ENCODE measurements at places on chromosomes 2 and 18.

DNA sequence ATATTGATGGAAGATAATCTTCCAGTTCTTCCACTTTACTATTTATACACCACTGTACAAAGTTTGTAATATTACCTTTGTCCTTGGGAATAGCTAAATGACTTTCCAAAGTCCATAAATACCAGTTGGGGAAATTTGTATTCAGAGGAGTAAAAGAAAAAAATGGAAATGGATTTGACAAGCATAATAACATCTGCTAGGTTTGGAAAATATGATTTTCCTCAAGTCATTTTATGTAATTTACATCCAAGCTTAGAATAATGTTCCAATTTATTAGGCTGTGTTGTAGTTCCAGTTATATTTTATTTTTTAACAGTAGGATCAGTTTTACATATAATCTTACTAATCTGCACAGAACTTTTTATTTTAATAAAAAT is 563.0 kb upstream of the PKDCC start:
- DNase-seq: no peak

GRCh38 chr2:24870891-24871705 is 48.9 kb downstream of the ADCY3 start:
- no peak for DNase-seq

DNA sequence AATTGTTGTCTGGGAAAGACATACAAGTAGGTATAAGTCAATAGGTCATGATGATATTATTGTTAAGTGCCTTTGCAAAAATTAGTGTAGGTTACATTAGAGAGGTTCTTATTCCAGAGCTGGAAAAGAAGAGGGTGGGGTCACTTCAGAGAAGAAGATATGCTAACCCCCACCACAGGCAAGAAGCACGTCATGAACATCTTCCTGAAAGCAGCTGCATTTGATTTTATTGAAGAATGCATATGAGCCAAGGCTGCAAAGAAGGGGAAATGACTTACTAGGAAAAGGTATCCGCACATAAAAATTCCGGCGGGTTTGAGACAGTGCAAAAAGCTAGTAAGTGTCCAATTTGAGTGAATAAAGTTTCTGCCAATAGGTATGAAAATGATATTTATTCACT is 195.3 kb upstream of the CDH2 start:
- no peak for DNase-seq

DNA sequence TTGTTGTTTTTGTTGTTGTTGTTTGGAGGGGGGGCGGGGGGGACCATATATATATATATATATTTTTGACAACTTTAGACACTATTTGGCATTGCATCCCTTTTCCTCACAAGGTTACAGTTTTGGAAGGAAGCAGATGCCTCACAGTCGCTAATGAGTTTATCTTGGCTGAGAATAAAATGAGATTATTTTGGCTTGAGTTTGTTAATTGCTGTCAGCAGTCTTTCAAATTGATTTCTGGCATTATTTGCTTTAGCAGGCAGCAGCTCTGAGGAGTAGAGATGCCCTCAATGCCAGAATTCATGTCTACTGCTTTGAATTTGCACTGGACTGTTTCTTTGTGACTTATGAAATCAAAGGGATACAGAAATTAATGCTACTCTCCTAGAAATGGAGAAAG is 595.2 kb upstream of the HNMT start:
- no peak for DNase-seq

DNA sequence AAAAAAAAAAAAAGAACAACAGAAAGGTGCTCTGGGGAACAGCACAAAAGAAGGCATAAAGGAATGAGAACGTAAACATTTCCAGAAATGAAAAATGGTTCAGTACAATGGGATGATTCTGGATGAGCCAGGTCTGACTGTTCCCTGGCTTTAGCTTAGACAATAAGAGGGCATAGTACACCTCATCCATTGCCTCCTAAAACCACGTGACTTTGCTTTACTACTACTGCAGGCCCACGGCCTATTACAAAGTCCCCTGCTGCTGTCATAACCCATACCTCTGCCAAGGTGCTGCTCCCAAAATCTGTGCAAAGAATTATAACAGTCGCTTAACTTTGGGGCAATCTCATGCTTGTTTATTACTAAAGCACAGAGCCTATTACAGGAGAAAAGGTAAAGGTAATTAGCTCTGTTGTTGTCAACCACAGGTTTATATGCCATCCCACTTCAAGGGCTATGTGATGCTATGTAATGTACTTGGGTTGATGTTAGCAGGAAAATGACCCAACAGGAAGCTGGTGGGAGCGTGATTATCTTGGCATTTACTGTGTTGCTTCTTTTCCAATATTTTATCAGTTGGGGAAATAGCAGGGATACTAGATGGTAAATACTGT is 26.8 kb downstream of the STK17B start:
- DNase-seq: no peak

- DNase-seq: no peak
Observed at GRCh38 chr2:217010173-217010572, 150.3 kb upstream of the TNP1 start.

GRCh38 chr2:68118816-68119215 is 38.9 kb upstream of the PNO1 start:
- no peak for DNase-seq

DNA sequence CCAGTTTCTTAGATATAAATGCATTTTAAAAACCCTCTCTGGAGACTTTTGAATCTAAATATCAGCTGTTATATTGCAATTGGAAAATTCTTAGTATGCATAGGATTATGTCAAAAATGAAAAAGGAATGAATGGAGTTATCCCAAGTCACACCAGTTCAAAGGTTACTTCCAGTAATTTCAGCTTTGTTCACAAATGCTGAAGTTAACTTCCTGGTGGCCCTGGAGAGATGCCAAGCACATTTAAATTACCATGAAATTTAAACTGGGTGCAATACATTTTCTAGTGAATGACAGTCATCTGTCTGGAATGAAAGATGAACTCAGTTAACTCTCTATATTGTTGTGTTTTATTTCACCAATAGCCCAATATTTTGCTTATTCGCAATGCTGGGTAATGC is 753.9 kb downstream of the SUCLG1 start:
- no peak for DNase-seq

DNA sequence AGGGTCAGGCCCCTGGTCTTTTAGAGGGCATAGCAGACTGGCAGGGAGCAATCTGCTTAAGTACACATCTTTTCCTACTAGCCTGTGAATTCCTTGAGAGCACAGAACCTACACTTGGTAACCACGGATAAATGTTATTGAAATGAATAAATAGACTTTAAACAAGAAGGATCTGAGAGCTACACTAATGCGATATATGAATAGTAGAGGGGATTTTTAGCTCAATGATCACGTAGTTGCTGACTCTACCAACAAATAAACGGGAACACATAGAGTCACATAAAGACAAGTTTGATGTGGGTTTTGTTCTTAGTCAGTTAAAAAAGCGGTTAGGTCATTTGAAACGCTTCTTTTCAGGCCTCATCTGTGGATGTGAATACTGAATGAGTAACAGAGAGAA is 290.3 kb upstream of the CCDC68 start:
- no peak for DNase-seq

GRCh38 chr2:72145289-72145657 is 2.4 kb downstream of the CYP26B1 start:
- DNase-seq: no peak

DNA sequence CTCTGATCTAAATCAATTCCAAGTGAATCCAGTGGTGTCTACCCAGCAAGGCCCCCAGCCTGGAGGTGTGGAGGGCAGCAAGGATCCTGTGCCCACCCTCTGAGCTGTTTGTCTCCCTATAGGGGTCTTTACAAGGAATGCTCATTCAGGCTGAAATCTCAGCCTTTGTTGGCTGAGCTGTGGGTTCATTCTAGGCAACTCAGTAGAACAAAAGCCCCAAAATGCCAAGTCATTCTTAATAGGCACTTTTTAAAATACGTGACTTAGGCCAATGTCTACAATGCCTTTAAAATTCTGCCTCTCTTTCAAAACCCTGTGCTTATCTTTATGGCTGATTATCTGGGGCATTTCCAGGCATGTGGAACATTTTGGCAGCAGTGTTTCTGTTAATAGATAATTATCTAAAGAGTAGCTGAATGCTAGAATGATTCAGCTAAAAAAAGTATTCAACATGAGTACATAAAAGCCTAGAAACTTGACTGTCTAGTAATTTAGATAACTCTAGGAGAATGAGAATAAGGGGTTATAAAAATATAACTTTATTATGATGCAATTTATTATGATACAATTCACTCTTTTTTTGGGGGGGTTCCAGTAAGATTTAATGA is 7.4 kb downstream of the UGT1A6 start:
- DNase-seq: no peak

DNA sequence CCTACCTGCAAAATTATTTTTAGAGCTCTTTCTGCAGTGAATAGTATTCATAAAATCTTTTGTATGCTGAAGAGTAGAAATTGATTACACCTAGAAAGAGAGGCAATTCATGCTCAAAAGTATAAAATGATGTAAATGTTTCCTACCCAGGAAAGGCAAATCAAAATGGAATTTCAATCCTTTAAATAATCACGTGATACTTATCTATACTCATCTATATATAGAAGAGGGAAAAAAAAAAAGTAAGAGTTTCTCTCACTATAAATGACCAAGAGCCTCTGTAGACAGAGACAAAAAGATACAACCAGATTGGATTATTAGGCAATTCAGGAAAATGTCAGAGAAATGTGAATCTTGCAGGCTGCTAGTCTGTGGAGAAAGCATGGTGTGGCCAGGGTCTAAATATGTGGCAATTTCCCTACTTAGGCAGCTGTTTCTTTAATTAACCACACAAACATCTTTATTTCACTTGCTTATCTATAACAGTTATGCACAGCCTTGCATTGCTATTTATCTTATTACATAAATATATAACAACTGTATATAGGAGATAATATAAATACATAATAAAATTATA is 39.5 kb downstream of the METTL8 start:
- no peak for DNase-seq

- DNase-seq: no peak
Observed at GRCh38 chr2:141611-142010, 95.3 kb upstream of the FAM110C start.

DNA sequence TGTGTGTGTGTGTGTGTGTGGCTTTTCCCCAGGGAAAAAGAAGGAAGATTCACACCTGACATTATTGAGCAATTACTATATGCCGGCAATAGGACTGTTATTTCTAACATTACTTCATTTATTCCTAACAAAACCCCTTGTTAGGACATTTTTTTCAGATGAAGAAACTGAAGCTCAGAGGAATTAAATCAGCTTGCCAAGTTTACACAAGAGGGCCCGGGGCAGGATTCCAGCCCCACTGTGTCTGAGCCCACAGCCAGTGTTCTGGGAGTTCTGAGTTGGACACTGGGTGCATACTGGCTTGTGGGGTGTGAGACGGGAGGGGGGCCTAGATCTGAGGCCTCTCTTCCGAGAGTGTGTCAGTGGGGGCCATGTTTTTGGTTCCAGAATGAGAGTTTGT is 9.9 kb downstream of the TOGARAM2 start:
- DNase-seq: no peak

DNA sequence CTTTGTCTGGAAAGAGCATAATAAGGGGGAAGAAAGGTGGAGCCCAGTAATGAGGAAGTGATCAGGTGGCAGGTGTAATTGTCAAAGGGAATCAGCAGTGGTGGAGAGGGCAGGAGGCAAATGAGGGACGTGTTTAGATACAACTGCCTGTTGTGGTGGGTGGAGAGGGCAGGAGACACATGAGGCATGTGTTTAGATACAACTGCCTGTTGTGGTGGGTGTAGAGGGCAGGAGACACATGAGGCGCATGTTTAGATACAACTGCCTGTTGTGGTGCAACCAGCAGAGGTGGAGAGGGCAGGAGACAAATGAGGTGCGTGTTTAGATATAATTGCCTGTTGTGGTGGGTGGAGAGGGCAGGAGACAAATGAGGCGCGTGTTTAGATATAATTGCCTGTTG is 173.1 kb downstream of the ANKRD30B start:
- no peak for DNase-seq

DNA sequence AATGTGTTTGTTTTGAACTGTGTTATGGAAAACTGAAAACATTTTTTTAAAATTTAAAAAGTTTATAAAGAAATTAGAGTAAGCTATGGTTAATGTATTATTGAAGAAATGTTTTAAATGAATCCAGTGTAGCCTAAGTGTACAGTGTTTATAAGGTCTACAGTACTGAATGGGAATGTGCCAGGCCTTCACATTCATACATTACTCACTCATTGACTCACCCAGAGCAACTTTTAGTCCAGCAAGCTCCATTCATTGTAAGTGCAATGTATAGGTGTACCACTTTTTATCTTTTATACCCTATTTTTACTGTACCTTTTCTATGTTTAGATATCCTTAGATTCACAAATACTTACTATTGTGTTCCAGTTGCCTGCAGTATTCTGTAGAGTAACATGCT is 215.1 kb upstream of the THUMPD2 start:
- no peak for DNase-seq

DNA sequence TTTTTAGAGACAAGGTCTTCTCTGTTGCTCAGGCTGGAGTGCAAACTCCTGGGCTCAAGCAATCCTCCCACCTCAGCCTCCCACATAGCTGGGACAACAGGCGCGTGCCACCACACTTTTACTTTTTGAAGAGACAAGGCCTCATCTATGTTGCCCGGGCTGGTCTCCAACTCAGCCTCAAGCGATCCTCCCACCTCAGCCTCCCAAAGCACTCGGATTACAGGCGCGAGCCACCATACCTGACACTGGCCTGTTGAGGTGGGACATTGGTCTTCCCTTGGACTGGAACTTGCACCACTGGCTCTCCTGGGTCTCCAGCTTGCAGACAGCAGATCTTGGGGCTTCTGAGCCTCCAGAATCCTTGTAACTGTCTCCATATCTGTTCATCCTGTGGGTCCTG is 75.6 kb downstream of the NDUFA10 start:
- no peak for DNase-seq

DNA sequence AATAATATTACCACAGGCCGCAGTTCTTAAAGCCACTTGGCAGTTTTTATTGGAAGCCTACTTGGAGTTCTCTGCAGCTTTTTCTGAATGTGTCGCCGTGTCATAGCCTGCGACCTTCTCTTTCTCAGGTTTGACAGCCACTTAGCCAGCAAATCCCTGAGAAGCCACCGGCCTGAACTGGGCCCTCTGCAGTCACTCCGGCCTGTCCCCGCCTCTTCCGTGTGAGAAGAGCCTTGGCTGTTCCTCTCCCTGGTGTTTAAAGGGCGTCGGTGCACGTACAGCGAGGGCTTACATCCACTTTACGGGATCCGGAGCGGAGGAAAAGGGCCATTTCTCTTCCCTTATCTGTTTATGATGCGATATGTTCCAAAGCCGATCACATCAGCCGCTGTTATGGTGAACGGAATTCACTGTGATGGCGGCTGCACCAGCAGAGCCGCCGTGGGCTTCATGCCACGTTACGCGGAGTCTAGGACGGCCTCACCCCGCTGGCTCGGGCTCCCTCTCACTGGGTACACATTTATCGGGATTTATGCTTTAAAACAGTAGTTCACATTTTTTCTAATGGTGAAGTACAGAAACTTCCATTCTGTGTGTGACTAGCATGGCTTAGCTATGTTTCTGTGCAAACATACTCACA is 66.8 kb downstream of the GBX2 start:
- no peak for DNase-seq
